ENCODE measurements at places on chromosomes 5 and 9.

DNA sequence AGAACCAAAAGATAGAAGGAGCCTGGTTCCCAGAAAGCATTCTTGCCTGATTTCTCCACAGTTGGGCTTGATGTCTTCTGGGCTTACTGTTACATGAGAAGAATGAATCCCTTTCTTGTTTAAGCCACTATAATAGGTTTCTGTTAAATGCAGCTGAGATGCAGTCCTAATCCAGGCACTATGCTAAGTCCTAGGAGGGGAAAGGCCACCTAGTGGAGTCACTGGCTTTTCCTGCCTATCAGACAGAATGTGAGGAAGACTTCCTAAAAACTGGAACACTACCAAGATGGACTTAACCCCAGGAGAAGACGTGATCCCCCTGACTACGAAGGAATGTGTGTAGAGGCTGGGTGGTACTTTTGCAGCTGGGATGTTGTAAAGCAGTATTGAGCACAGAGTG is 34.3 kb upstream of the FSD1L start:
- no peak for DNase-seq

GRCh38 chr5:126645132-126645531 is 44.4 kb downstream of the PHAX start:
- DNase-seq: no peak

GRCh38 chr5:114883675-114884074 is 286.0 kb downstream of the TRIM36 start:
- DNase-seq: no peak

DNA sequence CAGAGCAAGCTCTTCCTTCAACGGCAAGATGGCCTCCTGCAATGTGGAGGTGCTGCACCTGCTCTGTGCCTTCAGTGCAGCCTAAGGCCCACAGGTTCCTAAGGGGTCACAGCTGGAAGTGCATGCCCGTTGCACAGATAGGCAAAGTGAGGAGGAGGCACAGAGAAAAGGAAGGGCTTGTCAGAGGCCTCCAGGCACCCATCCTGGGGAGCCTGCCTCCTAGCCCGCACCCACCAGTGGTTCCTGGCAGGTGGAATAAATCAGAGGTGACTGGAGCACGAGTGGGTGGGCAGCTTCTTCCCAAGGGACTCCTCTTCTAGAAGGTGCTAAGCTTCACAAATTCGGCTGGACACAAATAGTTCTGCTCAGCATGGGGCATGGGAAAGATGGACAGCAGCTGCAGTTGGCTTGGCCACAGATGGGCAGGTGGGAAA is 52.8 kb upstream of the STXBP1 start:
- DNase-seq: no peak

DNA sequence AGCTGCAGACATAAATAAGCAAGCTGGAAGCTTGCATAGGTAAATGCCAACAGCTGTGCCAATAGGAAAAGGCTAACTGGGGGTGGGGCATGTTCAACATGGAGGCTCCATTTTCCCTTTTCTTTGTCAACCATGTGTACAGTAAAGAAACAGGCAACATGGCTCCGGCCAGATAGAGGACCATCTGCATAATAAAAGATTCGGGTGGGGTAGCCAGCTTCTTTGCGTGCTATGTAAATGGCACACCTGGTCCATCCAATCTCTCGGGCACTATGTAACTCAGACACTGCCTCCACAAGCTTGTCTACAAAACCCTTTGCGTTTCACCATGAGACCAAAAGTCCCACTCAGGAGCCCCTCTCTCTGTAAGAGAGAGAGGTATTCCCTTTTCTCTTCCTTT is 41.7 kb upstream of the DENND4C start:
- no peak for DNase-seq

DNA sequence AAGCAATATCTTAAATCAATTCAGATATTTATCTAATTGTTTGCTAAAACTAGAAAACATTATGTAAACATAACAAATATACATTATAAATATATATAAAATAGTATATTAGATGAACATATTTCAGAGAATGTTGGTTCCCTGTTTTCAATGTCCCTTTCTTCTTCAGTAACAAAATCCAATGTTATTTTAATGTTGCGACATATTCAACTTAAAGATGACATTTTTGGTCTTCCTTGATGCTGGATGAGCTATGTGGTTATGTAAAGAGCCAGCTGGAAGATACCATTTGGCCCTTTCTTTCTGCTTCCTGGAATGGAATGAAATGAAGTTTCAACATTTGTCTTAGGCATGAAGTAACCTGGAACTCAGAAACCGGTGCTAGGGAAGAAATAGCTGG is 668.1 kb upstream of the CDH6 start:
- no peak for DNase-seq

Data from stimulated activated CD4-positive, alpha-beta T cell treated with anti-CD3 and anti-CD28 coated beads, Interleukin-4, amount 100 ng/mL, for 24 hours (primary cell).